SK-N-SH (cell line): ENCODE measurements at places on chromosomes 1 and 21.

- DNase-seq, result no peak
These were observed 34.0 kb downstream of the ELK4 start for GRCh38 chr1:205597691-205598314.

DNA sequence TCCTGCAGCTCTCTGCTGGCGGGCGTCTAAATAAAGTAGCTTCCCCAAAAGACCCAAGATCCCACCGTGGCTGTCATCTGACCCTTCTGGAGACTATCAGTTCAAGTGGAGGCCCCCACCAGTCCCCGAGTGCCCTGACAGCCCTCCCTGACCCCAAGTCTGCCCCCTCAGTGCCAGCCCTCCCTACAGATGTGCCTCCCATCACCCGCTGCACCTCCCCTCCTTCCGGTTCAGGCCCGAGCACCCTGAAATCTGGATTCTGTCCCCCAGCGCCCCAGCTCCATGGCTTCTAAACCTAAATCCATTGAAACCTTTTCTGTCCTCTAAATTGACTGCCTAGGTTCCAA is 595 bp downstream of the IL10RB start:
- DNase-seq, result peak; percentile 48

DNA sequence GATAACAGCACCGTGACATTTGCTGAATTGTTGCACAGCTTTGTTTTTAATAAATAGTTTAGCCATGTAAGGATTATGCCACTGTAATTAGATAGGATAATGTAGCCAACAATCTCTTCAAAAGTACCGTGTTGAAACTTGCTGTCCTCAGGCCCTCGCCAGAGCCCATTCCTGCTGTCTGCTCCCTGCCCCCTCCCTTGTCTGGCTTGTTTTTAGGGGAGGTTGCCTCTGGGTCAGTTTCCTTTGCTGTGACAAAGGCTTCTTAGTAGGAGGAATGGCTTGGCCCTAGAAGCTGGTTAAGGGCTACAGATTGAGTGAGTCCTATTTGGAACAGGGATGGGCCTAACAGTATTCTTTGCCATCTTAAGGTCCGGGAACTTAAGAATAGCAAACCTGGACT is 107.9 kb downstream of the LMO4 start:
- no peak for DNase-seq

DNA sequence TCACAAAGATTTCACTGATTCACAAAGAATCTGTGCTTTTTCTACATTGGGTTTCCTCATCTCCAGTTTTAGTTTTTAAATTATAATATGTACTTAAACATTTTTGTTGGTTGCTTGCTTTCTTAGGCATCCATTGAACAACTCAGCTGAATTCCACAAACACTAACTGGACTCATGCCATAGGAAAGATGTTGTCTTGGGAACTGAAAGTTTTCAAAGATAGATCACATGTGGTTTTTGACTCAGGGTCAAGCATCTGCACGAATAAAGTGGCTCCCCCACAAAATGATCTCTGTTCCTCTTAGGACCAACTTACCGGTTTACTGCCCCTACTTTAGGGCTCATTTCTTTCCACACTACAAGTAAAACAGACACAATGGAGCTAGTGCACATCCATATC is 3.1 kb upstream of the KRTAP21-1 start:
- DNase-seq, result no peak

DNA sequence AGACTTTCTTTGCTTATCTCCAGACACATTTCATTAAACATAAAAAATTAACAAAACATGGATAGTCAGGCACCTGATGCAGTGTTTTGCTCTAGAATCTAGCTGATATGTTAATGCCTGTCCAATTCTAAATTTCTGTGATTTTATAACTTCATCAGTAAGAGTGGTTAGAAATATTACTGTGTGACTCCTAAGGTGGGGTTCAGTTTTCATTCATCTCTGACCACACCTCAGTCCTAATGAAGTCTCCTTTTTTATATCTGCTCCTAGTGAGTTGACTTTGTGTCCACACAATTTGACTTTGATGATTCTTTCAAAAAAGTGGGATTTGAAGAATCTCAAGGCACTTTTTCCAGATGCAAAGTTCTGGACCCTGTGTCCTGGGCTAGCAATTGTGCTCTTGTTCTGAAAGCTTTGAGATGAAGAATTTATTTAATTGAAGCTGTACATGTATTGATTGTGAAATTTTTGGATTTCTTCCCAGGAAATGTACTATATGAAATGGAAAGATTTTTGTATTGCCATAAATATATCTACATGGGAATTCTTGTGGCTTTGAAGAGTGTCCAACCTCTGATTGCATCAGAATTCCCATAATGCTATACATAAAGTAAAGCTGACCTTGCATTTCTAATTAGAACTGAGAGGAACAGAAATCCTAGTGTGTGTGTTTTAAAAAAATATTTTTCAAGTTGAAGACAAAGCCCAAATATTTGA is 111.2 kb downstream of the GIPC2 start:
- DNase-seq, result no peak

DNA sequence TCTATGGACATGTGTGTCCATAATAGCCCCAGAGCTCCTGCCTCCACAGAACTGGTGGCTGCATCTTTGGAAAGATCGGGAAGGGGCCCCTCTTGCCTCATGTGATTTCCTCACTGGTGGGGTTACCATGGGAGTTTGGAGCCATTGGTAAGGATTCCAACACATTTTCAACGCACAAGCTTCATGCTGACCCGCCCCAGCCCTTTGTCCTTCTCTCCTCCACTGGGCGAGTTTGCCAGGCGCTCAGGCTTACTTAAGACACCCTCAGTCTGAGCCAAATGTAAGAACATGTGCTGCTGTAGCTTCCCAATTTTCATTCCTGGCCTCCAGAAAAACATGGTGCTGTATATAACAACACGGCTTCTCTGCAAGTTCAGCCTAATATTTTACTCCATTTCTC is 72.4 kb downstream of the ATP5PO start:
- DNase-seq, result no peak

DNA sequence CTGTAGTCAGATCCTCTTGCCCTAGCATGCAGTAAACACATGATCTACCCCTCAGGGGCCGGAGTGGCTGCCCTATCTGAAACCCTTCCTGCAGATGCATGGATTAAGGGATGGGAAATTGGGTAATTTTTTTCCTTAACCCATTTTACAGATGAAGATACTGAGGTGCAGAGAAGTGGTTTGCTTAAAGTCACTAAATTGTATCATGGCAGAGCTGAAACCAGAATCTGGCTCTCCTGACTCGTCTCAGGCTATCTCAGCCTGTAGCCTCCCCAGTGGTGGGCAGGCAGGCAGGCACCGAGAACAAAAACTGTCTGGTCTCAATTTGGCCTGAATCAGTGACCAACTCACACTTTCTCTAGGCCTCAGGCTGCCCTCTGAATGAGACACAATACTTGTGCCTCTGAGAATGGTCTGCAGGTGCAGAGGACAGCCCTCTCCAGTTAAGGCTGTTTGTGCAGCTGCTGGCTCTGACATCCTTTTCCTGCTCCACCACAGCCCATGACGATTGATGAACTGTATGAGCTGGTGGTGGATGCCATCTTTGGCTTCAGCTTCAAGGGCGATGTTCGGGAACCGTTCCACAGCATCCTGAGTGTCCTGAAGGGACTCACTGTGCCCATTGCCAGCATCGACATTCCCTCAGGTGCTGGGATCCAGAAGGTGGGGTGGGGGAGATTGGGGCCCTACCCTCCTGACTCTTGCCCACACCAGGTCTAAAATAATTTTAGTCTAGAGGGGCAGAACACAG is 1.5 kb downstream of the NAXE start:
- DNase-seq, result no peak

- DNase-seq, result peak; percentile 61
These were observed 25.6 kb downstream of the MIS18A start for GRCh38 chr21:32253215-32253641.

GRCh38 chr1:44719318-44719717 is 11.7 kb downstream of the RNU5D-1 start:
- DNase-seq, result no peak

DNA sequence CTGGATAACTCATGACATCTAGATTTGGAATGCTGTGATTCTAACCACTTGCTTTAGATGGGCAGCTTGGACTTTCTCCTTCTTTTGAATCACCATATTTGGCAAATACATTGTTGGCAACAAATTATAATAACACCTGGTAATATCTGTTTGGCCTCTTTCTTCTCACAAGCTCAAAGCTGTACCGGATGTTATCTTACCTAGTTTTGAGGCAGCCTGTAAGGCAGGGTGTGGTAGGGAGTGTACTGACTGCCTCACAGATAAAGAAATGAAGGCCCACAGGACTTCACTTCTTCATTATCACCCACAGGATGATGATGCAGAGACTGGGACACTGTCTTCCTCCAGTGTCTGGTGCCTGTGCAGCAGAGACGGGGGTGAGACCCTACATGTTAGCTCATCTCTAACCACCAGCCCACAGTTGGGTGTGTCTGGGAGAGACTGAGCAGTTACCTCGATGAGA is 28.5 kb downstream of the TUFT1 start:
- DNase-seq, result no peak

DNA sequence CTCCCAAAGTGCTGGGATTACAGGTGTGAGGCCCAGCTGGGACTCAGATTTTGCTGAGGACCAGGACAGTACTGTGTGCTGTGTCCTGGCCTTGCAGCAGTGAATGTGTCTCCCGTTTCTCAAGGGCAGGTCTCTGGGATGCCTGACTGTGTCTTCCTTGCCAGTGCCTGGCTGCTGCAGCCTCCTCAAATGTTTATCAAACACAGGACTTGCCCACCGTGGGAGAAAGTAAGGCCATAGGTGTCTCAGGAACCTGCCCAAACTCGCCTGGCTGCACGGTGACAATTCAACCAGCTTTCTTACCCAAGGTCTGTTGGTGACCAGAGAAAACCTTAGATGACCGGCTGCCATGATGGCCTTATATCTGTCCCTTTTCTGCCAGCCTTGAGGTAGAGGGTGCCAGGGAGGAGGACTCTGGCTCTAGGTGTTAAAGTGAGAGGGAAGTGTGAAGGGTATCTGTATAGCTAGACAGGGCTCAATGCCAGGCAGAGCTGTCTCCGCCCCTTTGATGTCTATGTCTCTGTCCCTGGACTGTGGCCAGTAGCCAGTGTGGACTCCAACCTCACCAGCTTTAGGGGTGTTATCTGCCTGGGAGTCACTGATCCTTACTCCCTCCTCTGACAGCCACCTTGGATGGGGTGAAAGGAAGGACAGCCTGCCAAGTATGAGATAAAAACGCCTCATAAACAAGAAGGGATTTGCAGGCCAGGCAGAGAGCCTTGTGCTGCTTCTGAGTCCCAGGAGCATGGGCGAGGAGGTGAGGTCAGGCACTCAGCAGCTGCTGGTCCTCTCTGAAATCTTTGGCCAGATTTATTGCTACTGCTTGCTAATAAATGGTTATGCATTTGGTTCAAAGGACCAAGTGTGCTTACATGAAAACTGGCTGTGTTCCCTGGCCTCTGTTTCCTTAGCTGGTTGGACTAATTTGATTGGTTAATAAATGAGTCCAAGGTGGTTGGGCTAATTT is 22.3 kb downstream of the IL6R start:
- DNase-seq, result no peak

GRCh38 chr1:207020709-207021107 is 11.8 kb downstream of the C1orf116 start:
- no peak for DNase-seq

- DNase-seq, result no peak
These were observed 66.4 kb upstream of the FBXO28 start for GRCh38 chr1:224047538-224047937.

- DNase-seq, result no peak
These were observed 21.9 kb downstream of the DISP3 start for GRCh38 chr1:11500881-11501280.

GRCh38 chr1:156012051-156012817 is 8.5 kb downstream of the SSR2 start:
- no peak for DNase-seq

DNA sequence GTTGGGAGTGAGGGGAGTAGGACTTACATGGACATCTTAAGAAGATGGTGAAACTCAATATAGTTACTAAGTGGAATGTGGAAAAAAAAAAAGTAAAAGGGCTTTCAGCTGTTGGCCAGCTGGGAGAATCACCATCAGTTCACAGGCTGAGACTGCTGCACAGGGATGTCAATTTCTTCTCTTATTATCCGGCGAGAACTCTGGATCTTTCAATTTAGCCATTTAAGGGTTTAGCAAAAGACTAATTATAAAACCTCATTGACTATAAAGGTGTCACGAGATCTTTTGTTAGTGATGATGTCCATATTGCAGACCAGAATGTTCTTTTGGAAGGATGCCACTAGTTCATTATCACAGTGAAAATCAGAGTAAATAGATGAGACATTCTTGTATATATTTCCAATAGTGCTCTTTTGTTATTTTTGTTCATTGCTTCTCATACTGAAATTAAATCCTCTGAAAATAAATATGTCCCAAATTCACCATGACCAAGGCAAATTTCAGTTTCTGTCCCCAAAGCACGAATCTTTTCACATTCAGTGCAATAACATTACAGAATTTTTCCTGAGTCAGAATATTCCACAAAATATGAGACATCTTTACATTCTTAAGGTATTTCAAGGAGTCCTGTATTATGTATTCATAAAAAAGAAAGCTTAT is 266.1 kb downstream of the DNM3 start:
- peak; percentile 14 for DNase-seq

GRCh38 chr1:20640183-20640597 is 6.9 kb downstream of the PINK1 start:
- DNase-seq, result peak; percentile 79

DNA sequence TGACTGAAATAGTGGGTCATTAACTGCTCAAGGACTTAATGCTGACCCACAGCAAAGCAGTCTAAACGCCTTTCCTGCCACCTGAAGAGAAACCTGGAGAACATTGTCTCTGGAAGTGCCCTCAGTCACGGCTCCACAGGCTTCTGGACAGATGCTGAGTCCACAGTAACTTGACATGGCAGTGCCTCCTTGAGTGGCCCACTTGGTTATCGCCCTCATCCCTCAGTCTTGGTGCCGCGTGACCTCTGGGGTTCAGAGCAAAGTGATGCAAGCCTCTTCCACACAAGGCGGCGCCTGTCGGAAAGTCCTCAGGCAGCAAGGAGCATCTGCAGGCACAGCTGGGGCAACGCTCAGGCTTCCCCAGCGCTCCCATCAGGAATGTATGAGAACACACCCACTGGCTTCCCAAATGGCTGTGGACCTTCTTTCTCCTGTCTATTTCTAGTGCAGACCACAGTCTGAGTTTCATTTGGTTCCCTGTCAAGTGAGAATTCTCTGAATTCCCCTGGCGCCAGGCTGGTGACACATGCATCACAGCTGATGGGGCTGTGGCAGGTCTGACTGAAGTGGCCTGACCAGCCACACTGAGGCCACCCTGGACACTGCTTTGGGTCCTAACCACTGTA is 13.0 kb upstream of the ANGPTL7 start:
- DNase-seq, result no peak

- no peak for DNase-seq
These were observed 20.4 kb upstream of the SRSF4 start for GRCh38 chr1:29202053-29202452.

- DNase-seq, result no peak
These were observed 19.6 kb downstream of the CDC42BPA start for GRCh38 chr1:227298512-227299240.

GRCh38 chr1:102435483-102435882 is 438.8 kb upstream of the OLFM3 start:
- no peak for DNase-seq
